ENCODE measurements at places on chromosomes 2 and 18. TPM values are rescaled to one million over a fixed set of nuclear protein-coding genes. Genes with fewer than 3 reads are reported as not detected.

DNA sequence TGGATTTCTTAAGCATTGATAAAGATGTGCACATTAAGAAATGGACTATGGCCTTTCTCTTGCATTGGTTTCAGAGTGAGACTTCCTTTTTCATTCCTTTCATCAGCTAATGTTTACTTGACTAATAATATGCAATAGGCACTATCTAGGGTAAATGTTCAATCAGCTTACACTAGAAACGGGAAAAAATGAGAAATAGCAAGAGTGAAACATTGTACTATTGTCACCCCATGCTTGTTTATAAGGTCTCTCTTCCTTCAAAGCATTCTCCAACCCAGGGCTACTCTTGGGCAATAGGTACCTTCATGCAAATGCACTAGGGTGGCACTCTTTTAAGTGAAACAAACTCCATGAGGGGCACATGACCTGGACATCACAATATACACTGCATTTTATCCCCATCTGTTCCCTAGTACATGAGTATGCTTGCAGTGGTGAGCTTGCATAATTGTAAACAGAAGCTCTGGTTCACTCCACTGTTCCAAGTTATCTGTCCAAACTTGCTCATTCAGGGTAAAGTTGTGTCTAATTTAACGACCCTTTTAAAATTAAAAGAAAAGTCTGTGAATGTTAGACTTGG lies 402.3 kb downstream of the ERBB4 start:
- DNase-seq = no peak

DNA sequence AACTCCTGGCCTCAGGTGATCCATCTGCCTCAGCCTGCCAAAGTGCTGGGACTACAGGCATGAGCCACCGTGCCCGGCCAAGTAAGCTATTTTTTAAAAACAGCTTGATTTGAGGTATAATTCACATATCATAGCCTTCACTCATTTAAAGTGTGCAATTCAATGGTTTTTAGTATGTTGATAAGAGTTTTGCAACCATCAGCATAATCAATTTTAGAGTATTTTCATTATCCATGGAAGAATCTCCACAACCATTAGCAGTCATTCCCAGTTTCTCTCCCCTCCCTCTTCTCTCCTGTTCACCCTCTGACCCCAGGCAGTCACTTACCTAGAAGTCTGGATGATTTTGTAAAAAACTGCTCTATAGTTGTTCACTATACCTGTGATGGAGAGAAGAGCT lies 4.7 kb upstream of the LYG2 start:
- no peak for DNase-seq

The ATRAID gene
- total RNA-seq = 203 TPM

The EEF1B2 gene
- total RNA-seq = 335 TPM

The FAM136A gene
- 61.9 TPM for total RNA-seq

Data from myocyte (in vitro differentiated cells).